Hematopoietic multipotent progenitor cell treated with erythropoietin and hydrocortisone succinate and interleukin-3 and kit ligand, for 15 days (in vitro differentiated cells): ENCODE measurements at places on chromosomes 2 and 18.

GRCh38 chr2:148877403-148877740, 2.3 kb downstream of the KIF5C start:
- DNase-seq = no peak

DNA sequence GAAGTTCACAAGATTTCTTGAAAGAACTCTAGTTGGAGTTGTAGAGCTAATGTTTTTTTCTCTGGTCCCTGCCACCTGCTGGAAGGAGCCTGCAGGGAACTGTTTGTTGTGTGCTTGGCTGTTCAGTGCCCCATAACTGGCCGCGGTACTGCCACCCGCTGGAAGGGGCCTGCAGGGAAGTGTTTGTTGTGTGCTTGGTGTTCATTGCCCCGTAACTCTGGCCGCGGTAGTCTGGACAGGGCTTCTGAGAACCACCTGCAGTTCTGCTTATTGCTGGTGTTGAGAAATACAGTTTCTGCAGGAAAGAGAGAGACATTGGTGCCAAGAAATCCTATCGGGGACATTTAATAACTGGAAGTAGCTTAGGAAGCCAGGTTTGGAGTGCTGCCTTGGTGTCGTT, 58.1 kb downstream of the AGAP1 start:
- DNase-seq = no peak

DNA sequence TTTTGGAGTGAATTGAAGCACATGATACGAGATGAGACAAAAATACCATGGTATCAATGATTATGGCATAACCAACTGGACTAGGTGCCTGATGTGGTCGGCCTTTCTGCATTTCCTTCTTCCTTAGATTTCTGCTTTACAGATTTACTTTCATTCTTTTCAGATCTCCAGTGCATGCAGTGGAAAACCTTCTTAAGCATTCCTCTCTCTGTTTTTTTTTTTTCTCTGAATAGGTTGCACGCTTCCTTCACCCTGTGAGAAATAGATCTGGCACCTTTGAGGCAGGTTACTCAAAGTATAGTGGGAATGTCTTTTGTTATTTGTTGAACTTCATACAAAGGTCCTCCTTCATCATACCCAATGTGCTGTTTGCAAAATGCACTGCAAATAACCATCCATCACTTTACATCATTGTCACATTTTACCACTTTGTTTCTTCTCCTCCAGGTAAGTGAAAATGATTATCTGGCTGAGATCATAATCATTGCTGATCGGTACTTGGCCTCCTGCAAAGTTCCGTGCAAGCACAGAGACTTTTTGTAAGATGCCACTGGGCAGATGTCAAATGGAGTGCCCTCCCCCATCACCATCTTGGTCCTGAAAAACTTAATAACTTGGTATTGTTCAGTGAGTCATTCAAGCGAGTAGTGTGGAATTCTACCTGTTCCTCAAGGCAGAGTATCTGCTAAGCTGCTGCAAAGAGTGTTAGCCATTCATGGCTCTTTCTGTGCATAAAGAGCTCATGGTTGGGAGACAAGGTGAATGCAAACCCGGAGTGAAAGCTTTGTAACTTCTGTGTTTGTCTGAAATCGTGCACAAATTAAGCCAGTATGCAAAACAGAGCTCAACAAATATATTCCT, 30.0 kb upstream of the KLHL14 start:
- DNase-seq = no peak

DNA sequence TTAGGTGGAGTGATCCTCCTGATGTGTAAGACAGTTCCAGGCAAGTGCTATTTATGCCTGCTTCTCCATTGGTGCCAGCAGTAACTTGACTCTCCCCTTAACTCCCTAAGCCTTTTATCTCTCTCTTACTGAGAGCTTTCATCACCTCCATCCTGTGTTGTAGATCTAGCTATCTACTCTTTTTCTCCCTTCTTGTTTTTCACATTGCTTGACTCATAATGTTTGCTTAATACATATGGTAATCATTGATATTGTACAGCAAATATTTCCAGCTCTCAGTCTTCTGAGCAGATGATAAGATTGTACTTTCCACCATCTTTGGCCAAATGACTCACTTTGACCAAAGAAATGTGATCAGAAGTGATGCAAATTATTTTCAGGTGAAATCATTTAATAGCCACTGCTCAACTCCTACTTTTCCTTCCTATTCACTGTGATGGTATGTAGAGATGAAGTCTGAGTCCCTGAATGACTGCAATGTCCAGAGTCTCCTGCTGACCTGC, 165.0 kb downstream of the PLCL1 start:
- no peak for DNase-seq

DNA sequence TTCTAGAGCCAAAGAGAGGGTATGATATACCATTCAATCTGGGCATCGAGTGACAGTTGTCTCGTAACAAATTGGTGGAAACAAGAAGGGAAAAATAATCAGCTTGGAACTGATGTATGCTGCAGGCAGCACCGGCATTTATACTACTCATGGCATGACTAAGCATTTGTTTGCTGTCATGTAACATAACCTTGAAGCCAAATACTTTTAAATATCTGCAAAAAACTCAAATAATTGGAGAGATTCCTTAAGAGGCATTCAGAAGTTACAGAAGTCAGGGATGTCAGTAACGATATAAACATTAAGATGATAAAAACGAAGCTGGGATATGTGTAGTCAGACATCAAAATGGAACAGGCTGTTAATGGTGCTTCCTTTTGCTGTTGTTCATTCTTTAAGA, 157.3 kb upstream of the MMADHC start:
- DNase-seq = no peak

DNA sequence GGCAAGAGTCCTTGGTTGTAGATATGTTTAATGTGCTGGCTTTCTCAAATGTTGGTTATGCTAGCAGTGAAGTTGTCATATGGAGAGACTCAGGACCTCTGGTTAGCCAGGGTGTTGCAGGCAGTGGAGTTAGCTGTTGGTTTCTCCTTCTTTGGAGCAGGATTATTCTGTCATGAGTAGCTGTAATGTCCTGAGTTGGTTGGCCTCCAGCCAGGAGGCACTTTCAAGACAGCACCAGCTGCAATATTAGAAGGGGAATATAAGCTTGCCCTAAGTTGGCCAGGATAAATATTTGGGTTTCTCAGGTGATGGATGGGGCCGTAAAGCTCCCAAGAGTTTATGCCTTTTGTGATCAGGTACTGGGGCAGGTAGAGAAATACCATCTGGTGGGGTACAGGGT, 65.5 kb downstream of the MSTN start:
- DNase-seq = no peak

GRCh38 chr2:105746177-105747080, 1.7 kb downstream of the NCK2 start:
- DNase-seq = no peak

DNA sequence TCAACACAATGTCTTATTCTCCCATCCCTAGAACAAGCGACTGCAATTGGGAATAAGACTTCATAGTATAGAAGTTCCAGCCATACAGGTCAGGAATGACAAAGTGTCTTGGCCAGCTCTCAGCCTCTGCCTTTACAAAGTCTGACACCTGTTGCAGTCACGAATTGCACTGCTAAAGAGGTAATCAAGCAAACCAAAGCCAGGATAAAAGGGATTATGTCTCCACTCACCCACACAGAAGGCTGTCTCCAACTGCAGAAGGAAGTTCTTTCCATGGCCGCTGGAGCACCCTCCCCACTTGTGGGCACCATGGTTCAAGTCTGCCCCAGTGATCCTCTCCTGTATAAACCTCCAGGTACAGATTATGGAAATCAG, 114.8 kb upstream of the PKDCC start:
- no peak for DNase-seq

GRCh38 chr2:107182981-107183380, 297.0 kb upstream of the ST6GAL2 start:
- no peak for DNase-seq

DNA sequence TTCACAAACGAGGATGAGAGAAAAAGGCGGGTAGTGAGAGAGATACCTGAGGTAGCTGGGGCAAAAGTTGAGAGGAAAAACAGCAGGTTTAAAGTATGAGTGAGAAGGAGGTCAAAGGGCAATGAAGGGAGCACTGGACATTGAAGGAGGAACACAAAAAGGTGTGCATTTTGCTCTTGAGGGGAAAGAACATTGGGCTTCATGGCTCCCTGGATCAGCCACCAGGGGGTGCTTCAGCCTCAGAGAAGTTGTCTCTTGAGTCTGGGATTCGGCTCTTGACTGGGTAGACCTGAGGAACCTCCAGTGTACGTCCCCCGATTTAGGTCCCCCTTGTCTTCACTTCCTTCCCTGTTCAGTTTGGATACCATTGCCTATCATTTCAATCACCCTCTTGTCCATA, 128.5 kb downstream of the RAPGEF4 start:
- DNase-seq = peak; percentile 10

DNA sequence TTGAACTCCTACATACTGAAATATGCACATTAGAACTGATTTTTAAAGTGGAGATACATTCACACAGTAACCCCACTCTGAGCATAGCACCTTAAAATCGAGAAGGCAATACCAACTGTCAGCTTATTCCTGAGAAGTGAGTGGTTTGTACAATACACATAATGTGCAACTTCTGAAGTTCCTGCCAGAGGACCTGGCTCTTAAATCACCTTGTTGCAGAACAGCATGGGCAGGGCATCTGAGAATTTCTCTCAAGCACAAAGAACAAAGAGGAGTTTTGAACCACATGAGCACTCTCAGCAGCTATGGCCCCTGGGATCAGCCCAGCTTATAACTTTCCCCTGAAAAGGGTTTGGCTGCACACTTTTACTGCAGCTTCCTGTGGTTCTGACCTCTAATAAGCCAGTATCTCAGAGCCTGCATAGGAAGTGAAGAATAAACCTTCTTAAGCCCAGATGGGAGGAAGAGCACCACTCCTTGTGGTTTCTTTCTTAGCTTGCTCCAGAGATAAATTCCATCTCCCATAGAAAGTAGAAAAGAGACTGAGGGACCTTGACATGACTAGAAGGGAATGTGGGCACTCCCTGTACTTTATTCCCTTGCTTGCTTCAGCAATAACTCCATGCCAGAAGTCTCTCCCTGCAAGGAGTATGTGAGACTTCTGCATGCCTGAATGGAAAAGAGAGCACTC, 862.3 kb downstream of the SUCLG1 start:
- DNase-seq = no peak

GRCh38 chr18:58789876-58790240, 74.8 kb upstream of the ZNF532 start:
- no peak for DNase-seq

DNA sequence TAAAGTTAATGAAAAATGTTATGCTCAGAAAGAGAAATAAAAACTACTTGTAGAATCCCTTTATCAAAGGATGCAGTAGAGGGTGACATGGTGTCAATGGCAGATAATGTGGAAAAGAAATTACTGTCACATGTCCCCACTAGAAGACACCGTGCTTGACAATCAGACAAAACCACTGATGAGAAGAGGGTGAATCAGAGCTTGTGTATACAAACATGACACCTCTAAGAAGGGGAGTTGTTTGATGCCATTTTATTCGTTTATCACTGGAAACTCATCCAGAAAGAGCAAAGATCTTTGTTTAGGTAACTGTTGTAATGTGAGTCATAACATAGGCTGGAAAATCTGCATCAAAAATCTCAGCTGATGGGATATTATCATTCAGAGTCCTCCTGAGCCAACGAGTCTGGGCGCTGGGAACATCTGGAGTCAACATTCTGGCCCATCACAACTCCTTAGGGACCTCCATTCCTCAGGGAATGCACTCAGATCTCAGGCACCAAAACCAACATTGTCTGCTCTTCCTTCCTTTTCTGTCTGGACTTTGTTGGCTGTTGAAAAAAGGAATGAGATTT, 49.5 kb upstream of the RAB12 start:
- DNase-seq = no peak

GRCh38 chr2:84851876-84852275, 29.0 kb downstream of the TRABD2A start:
- DNase-seq = no peak

DNA sequence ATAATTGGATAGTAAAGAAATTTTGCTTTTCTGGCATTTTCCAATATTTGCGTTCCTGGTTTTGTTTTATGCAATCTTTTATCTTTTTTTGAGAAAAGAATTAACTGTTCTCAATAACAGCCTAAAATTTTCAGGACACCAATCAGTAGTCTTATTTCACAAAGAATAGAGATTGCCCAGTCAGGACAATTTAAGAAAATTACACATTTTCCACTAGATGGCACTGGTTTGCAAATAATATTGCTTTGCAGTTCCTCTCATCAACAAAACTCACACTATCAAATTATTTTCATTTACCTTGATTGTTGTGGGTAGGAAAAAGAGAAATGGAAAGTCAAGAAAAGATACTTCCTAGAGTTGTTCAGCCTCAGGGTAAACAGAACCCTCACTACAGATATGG, 2.4 kb upstream of the RBM45 start:
- DNase-seq = peak; percentile 55

DNA sequence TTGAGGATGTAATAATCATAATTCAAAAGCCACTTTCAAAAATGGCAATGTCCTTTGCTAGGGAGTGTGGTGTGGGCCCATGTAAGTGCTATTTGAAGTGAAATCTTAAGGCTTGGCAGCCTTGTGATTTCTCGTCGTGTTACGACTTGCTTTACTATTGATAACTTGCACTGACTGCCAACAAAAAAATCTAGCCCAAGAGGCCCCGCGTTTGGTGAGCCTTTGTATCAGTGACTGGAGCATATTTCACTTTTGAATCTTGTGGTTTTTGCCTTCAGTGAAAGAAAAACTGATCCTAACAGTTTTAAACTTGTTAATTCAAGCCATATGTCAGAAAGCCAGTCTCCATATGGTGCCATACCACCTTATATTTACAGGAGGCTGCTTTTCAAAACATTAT, 248.0 kb downstream of the TMEM182 start:
- no peak for DNase-seq

GRCh38 chr2:205119136-205119535, 563.2 kb upstream of the NRP2 start:
- no peak for DNase-seq

DNA sequence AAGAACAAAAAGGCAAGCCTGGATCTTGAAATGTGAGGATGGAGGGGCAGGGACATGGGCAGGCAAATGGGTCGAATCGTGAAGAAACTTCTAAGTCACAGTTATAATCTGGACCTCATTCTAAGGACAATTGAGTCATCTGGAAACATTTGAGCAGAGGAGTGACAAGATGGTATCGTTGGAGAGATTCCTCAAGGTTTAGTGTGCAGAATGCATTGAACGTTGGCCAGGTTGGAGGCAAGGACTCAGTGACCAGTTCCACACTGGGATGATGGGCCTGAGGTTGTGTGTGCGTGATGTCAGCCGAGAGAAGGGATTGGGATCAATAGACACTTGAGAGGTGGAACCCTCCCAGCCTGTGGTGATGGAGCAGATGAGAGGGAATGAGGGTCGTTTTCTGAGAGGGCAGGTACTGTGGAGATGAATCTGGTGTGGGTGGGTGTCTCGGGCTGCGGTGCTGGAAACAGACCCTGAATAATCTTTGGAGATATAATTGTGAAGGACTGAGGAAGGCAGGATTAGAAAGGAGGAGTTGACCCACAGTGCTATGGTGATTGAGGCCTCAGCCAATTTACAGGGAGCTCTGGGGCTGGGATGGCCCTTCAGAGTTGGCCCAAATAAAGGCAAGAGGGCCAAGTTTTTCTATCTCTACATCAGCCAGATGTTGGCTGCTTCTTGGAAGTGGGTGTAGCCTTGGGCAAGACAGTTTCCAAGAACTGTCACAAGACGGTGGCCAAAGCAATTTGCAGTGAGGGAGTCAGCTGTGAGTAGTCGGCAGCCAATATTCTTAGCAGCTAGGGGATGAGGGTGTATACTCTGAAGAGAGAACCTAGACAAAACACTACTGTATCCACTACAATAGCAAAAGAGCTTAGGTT, 5.8 kb upstream of the ZNF532 start:
- DNase-seq = no peak
